GM12878 (cell line): ENCODE measurements at places on chromosomes 5 and 9. TPM values are rescaled to one million over a fixed set of nuclear protein-coding genes. Genes with fewer than 3 reads are reported as not detected.

Gene SHOC1
- total RNA-seq = not detected in 2 replicates

Gene CAVIN4
- 0.13 TPM in 1 of 2 replicates, not detected in the other for total RNA-seq

Gene KLHL3
- 11.7 and 14.2 TPM in 2 replicates for total RNA-seq

Gene IL3
- total RNA-seq = not detected in 2 replicates

Gene LRSAM1
- 18.9 and 20.4 TPM in 2 replicates for total RNA-seq

Gene IL13
- not detected in 2 replicates for total RNA-seq

Gene CYLC2
- not detected in 2 replicates for total RNA-seq

Gene C9orf153
- total RNA-seq = 0.18 TPM in 1 of 2 replicates, not detected in the other

Gene RNF224
- not detected in 2 replicates for total RNA-seq

Gene GABRP
- not detected in 2 replicates for total RNA-seq

Gene C5orf22
- total RNA-seq = 21.7 and 24.9 TPM in 2 replicates
